Stimulated activated CD4-positive, alpha-beta T cell treated with anti-CD3 and anti-CD28 coated beads, TNF-alpha, amount 100 ng/mL, for 24 hours (primary cell): ENCODE measurements at places on chromosomes 16 and 17.

DNA sequence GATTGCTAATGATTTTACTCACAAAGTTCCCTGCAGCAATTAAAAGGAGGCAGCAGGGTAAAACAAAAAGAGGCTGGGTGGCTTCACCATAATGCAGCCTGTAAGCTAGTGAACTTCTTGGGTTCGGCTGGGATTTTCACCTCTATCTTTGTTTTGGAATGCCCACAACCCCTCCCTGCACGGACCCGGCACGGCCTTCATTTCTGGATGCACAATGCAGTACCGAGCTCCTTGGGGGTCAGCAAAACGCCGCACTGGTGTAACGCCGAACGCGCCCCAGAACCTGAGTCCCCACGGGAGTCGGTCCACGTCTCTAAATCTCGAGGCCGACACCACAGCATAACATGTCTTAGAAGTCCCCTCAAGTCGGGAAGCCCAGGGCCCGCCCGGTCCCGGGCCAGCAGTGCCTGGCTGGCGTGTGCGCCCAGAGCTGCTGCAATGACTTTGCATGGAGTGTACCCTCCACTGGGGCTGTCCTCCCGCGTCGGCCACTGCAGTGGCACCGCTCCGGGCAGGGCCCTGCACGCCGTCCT lies 759 bp downstream of the UBE2O start:
- DNase-seq: no peak

DNA sequence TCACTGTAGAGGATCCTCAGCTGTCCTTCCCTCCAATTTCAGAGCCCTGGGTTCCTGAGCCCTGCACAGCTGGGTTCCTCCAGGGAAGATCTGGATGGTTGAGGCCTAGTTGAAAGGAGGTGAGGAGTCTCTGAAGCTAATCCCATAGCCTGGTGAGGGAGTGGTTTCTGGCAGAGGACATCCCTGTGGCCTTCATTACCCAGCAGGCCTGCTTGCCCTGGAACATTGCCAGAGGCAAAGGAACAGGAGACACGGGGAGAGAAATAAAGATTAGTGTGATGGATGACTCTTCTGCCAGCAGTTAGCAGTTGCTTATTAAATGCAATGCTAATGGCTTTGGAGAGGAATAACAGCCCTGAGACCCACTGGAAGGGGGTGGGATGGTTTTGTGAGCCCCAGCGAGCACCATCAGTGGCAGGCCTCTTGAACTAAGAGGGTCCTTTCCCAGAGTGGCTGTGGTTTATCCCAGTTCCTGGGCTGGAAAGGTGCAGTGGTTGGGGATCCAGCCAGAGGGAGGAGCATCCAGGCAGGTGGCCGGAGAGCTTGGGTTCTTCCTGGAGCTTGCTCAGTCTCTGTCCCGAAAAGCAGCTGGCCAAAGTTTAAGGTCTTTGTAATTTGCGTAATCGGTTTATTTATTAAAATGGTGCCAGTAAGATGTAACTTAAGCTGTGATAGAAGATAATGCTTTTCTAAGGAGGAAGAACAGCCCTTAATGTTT lies 209.7 kb downstream of the CCDC182 start:
- no peak for DNase-seq

GRCh38 chr17:79834565-79835469 lies 4.4 kb downstream of the CBX4 start:
- no peak for DNase-seq

DNA sequence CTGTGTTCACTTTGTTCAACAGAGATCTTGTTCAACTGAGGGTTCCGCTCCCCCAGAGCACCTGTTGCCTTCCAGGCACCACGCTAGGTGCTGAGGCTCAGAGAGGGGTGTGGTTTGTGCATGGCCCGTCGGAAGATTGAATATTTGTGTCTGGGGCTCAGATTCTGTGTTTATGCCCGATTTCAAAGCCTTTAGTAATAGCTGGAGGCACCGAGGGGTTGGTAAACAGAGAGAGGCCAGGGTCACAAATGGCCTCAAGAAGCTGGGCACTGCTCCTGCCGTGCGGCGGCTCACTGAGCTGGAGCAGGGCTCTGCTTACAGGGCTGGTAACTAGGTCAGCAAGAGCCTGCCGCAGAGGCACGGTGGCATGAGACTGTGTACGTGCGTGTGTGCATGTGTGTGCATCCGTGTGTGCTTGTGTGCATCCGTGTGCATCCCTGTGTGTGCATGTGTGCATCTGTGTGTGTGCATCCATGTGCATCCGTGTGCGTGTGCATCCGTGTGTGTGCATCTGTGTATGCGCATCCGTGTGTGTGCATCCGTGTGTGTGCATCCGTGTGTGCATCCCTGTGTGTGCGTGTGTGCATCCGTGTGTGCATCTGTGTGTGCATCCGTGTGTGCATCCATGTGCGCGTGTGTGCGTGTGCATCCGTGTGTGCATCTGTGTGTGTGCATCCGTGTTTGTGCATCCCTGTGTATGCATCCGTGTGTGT lies 5.4 kb downstream of the ITGAE start:
- no peak for DNase-seq

- DNase-seq: no peak
These were observed 40.5 kb upstream of the SKAP1 start for GRCh38 chr17:48470388-48471034.

- no peak for DNase-seq
These were observed 151.5 kb downstream of the CEP112 start for GRCh38 chr17:66040402-66040801.

DNA sequence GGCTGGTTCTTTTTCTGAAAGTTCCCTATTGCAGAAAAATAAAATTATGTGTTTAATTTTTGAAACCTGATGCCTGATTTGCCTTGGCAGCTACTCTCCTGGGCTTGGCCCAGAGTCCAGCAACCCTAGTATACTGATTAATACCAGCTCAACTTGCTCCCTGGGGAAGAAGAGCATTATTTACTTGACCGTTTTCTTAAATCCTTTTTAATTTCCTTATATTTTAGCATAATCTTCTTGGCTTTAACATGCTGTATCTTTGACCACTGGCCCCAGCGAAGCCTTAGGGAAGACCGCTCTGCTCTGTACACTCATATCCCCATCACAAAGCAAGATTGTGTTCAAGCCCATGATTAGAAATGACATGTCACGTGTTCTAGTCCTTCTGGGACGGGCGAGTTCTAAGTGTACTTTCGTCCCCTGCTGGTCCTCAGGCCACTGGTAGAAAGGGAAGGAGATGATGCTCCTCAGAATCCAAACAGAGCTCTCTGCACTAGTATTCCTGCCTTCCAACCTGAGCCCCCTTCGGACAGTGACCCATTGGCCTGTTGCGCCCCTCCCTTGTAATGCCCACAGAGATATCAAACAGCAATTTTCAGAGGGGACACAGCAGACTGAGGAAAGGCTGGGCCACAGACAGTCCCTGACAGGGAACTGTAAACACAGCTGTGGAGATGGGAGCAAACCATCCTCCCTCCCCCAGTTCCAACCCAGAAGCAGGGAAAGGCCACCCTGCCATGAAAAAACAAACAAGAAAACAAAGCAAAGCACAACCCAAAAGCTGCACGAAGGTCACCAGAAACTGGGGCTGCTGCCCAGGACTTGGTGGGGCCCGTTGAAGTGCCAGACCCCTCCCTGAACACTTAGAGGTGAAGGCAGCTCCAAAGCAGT lies 4.3 kb upstream of the EZH1 start:
- no peak for DNase-seq

- no peak for DNase-seq
These were observed 46.5 kb downstream of the ABAT start for GRCh38 chr16:8720967-8721308.

- no peak for DNase-seq
These were observed 75.6 kb downstream of the MGAT5B start for GRCh38 chr17:76943781-76944213.
